Right renal cortex interstitium (tissue), 3 donors: ENCODE measurements at places on chromosomes 4 and X.

- no peak for DNase-seq
These were observed 41.3 kb upstream of the ZCCHC13 start for GRCh38 chrX:74262452-74263209.

DNA sequence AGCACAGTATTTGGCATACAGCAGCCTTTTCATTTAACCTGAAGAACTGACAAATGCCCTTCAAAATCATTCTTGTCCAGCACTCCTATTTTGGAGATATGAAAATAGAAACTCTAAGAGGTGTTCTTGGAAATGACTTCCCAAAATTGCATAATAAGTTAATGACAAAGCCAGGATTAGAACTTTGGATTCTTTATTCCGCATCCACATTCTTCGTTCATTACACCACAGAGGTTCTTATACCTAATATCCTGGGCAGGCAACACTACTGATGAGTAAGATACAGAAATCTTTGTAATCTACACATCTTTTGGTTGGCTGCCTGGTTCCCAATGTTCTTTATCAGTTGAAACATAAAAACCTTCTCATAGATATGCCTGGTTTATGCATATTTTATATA, 5.9 kb downstream of the COL25A1 start:
- DNase-seq, result no peak

GRCh38 chrX:70504772-70505450, 60.3 kb downstream of the DLG3 start:
- DNase-seq, result no peak

- DNase-seq, result no peak
These were observed 176.3 kb upstream of the SLIT2 start for GRCh38 chr4:20075248-20075871.

- no peak for DNase-seq
These were observed 634.7 kb upstream of the FAM241A start for GRCh38 chr4:111510535-111510934.

GRCh38 chrX:68196939-68197791, 236.1 kb downstream of the OPHN1 start:
- DNase-seq, result peak; percentile 4
